ENCODE measurements at places on chromosomes 6 and 20.

DNA sequence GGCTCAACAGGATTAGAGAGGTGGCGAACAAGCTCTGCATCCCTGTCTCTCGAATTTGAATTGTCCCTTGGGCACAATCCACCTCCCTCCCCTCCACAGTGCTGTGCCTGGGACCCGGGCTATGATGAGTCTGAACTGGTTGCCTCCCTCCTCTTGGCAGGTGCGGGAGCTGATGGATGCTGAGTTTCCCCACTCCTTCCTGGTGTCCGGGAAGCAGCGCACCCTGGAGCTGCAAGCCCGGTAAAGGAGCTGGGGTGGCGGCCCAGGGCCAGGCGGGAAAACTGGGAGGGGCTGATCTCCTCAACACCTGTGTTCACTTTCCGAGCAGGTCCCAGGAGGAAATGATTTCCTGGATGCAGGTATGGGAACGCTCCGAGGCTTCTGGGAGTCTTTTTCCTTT, 14.9 kb downstream of the FGD2 start:
- DNase-seq = no peak

DNA sequence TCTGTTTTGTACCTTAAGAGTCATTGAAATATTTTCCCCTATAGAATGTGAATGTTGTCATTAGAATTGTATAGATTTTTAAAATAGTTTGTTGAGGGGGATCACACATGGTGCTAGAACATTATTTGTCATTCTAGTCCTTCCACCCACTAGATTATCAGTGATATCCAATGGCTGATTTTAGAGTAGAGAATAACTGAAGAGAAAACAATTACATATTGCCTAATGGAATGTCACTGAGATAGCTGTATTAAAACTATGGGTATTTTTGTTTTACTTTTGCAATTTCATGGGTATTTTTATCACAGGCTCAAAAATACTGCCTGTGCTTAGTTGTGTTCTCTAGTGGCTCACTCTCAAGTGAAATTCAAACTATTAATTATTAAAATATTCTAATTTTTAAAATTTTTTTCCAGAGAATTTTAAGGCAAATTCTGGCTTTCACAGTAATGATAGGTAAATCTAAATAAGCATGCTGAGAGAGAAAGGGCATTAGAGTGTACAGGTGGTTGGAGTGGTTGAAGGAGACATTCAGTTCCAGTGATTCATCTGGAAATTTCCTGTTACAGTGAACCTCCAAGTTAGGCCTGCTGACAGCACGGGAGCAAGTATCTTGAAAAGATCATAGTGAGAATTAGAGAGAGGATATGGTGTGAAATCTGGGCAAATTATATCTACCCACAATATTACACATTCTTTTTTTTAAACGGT, 399.6 kb downstream of the NKAIN2 start:
- no peak for DNase-seq

- DNase-seq = no peak
These were observed 11.9 kb upstream of the CPNE5 start for GRCh38 chr6:36851149-36851614.

GRCh38 chr6:92559003-92559402, 860.4 kb downstream of the EPHA7 start:
- DNase-seq = no peak

- DNase-seq = no peak
These were observed 79.5 kb upstream of the VSTM2L start for GRCh38 chr20:37823296-37823980.

- no peak for DNase-seq
These were observed 932.1 kb upstream of the MANEA start for GRCh38 chr6:94645191-94645590.

- DNase-seq = no peak
These were observed 838 bp upstream of the POM121L2 start for GRCh38 chr6:27312950-27313271.

- no peak for DNase-seq
These were observed 344.3 kb downstream of the PREX1 start for GRCh38 chr20:48483334-48484066.

GRCh38 chr6:10259671-10260070, 155.2 kb downstream of the TFAP2A start:
- no peak for DNase-seq

GRCh38 chr6:40340957-40341356, 246.2 kb downstream of the LRFN2 start:
- no peak for DNase-seq

GRCh38 chr20:61955668-61956395, 109.8 kb downstream of the TAF4 start:
- DNase-seq = no peak

DNA sequence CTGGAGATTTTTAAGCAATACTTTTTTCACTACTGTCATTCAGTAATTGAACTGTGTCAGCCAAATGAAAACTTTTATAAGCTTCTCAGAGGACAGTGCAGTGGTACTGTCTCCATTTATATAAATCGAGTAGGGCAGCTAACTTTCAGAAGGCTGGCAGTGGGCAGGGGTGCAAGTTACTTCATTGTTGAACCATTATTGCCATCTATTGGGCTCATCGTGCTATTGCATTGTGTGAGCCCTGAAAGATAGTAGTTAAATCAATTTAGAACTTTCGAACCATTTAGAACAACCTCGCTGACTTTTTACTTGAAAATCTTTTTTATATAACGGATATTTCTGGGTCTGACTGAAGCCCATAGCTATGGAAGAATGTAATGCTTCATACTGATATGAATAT, 347.8 kb upstream of the PLCB4 start:
- no peak for DNase-seq

DNA sequence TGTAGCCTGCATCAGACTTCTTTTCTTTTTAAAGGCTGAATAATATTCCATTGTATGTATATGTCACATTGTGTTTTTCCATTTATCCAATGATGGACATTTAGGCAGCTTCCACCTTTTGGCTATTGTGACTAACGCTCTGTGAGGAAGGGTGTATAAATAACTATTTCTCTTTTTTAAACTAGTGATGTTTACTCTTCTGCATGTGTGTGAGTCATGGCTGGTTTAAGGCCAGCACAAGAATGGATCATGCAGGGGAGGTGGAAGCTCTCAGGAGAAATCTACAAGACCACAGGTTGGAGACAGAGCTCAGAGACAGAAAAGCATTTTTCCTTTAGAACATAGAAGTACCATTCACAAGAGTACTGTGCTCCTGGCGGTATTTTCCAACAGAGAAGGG, 307.2 kb downstream of the SOX4 start:
- DNase-seq = no peak

GRCh38 chr6:109821428-109821827, 130.3 kb downstream of the FIG4 start:
- DNase-seq = no peak

- no peak for DNase-seq
These were observed 304.1 kb downstream of the RFPL4B start for GRCh38 chr6:112651239-112651638.

DNA sequence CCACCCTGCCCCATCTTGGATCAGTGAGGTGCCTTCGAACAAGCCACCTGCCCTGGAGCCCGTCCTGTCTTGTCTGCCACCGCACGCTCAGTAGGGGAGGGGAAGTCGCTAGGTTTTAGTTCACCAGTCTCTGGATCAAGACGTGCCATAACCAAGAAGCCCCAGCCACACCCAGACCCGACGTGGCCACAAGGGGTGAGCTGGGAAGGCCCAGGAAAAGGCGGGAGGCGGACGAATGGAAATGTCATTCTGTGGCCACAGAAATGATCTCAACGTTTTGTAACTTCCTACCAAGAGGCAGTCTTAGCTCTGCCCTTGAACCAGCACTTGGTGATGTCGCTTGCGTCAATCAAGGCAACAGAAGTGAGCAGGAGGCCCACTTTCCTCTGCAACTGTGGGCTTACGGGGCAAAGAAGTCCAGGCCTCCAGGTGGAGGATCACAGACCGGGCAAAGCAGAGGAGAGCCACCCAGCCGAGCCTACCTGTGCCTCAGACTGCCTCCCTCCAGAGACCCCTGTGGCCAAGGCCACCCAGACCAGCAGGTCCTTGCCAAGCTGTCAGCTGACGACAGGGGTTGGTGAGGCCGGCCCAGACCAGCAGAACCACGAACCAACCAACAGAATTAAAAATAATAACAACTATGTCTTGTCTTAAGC, 14.5 kb downstream of the GMEB2 start:
- no peak for DNase-seq

DNA sequence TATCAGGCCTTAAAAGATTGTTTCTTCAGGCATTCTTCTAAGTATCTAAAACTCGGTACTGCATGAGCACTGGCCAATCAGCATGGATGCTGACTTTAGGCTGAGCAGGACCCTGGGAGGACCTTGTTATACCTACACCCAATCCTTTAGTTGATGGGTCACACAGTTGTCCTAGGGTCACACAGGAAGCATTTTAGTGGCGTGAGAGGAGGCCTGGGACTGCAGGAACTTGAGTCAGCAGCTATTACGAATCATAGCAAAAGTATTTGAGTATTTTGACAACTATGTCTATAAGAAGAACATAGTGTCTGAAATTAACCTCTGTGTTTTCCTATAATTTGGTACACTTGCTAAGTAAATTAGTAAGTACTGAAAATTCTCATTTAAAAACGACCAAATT, 741.4 kb downstream of the HACE1 start:
- DNase-seq = no peak

DNA sequence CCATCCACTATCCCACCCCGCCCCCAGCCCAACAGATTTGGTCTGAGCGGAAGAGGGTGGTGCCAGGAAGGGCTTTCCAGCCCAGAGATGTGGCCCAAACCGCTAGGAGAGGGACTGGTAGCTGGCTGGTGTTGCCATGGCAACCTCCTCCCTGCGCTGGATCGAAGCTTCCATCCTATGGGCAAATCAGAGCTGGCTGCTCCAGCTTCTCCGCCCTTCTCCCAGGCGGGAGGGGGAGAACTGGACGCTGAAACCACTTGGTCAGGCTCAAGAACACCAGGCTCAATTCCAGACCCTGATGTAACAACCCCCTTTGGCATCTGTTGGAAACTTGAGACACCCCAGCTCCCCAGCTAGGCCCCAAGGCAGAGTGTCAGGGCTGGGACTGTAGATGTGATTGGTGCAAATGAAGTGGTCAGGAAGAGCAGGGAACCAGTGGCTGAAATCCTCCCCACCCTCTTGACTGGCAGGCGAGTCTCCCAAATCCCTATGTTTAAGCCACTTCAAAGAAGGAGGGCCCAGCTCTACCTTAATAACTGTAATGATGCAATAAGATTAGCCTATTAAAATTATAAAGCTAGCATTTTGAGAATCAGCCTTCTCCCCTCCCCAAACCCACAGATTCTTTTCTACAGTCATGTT, 4.2 kb downstream of the RIMS4 start:
- DNase-seq = no peak

- no peak for DNase-seq
These were observed 7.7 kb upstream of the KLHL31 start for GRCh38 chr6:53673162-53673727.

All from stimulated activated CD8-positive, alpha-beta memory T cell treated with anti-CD3 and anti-CD28 coated beads, Interleukin-4, amount 100 ng/mL, for 24 hours (primary cell).